Astrocyte of the hippocampus (primary cell): ENCODE measurements at places on chromosomes 7 and 10.

DNA sequence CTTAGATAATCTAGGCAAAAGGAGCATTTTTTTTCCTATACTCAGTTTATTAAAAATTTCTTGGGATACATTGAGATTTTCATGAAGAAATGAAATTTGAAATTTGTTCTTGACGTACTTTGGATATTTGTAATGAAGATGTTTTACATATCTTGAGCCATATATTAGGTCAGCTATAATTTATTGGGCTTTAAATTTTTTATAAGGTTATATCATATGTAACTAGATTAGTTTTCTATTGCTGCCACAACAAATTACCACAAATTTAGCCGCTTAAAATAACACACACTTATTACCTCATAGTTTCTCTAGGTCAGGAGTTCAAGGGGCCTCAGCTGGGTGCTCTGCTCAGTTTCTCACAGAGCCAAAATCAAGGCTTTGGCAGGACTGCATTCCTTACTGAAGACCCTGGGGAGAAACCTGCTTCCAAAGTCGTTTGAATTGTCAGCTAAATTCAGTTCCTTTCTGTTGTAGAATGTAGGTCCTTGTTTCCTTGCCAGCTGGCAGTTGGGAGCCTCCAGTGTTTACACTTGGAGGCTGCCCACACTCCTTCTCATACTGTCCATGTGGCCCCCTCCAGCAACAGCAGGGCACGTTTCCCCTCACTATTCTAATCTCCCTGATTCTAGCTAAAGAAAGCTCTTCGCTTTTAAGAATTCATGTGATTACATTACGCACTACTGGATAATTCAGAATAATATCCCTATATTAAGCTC, 42.6 kb upstream of the DNAH11 start:
- DNase-seq: no peak

DNA sequence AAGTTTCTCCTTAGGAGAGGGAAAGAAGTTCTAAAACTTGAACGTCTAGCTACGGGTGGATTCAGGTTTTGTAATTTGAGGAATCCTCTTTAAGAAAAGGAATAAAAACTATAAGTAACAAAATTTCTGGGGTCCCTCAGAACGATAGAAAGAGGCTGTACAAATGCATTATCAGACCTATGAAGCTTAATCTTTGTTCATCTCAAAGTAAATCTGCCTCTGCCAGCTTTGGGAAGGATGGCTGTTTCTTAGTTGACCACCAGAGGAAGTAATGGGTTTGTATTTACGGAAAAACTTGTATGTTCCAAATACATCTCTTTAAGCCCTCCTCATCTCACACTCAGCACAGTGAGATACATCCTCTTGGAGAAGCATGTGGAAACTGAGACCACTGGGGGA, 864 bp downstream of the PSTK start:
- DNase-seq: peak; percentile 45

GRCh38 chr7:91628742-91629141, 251.8 kb downstream of the MTERF1 start:
- peak; percentile 35 for DNase-seq

GRCh38 chr10:101617824-101618568, 29.9 kb downstream of the DPCD start:
- no peak for DNase-seq

GRCh38 chr10:25556457-25556856, 377.6 kb upstream of the MYO3A start:
- peak; percentile 88 for DNase-seq

GRCh38 chr10:15149042-15149771, 19.3 kb downstream of the NMT2 start:
- DNase-seq: no peak
